ENCODE measurements at places on chromosomes 3 and 15.

- DNase-seq = no peak
Measured at GRCh38 chr15:36954486-36954885, 145.9 kb downstream of the MEIS2 start.

DNA sequence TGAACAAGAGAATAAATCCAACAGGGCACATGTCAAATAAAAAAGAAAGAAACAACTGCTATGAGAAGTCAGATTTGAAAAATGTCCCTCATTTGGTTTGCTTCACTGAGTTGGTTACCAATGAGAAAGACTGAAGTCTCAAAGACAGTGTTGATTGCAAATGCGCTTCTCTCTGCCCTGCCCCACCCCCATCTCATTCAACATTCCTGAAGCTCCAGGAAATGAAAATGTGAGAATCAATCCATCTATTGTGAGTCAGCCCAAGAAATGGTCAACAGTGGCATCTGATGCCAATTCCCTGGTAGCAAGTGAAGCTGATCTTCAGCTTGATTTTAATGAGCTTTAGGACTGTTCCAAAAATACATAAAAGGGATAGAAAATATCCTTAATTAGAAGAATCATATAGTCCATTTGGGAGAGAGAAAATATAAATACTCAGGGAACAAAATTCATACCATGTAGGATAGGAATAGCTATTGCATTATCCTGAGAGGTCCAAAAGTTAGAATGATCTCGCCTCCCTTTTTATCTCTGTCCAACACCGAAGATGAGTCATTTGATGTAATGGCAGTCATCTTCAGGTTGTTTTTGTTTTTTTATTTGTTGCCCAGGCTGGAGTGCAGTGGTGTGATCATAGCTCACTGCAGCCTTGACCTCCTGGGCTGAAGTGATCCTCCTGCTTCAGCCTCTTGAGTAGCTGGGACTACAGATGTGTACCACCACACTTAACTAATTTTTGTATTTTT is 200.3 kb upstream of the UMPS start:
- DNase-seq = no peak

DNA sequence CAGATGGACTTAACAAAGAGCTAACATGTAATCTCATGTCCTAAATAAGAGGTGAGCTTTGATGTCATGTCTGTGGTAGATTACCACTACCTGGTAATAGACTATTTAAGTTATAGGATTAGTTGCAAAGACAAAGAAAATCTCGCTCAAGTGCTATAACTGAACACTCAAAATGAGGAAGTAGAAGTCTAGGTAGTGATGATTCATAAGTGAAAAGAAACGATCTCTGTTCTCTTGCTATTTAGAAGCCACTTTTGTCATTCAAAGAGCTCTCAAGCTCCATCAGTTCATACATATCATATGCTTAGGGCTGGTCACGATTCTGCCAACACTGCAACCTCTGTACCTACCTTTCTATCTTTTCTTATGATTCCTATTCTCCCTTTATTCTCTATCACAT is 110.9 kb downstream of the EDEM1 start:
- DNase-seq = no peak

DNA sequence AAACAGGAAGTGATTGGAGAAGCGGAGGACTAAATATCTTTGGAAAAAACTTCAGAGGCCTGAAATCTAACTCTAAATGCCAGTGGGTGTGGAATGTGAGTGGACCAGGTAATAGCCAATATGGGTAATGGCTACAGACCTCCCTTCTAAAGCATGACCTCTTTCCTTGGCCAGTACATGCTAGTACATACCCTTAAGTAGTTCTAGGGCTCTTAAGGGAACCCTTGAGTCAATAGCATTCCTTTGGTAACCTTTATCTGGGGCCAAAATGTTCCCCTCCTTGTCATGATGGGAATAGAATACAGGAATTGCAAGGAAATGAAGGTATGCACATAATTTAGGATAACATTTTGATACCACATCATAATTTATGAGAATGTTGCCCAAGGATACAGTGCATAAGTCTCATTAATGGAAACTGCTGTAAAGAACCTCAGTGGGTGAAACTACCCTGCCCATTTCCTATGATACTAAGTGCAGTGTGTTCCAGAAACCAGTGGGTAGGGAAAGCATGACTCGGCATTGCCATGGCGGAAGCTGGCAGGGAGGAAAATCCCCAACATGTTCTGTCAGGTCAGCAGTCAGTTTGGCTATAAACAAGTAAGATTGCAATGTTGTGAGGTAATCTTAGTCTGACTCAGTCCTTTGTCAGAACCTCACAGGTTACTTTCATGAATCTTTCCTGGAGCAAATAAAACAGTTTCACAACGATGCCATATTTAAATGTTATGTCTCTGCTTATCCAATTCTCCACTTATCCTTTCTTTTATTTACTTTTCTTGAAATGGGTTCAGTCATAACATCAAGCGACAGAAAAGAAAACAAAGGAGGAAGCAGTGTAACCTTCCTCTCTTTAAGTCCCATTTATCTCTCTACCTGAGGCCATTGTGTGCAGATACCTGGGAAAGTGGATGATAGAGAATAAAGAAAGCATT is 23.5 kb upstream of the RAP2B start:
- peak; percentile 3 for DNase-seq

DNA sequence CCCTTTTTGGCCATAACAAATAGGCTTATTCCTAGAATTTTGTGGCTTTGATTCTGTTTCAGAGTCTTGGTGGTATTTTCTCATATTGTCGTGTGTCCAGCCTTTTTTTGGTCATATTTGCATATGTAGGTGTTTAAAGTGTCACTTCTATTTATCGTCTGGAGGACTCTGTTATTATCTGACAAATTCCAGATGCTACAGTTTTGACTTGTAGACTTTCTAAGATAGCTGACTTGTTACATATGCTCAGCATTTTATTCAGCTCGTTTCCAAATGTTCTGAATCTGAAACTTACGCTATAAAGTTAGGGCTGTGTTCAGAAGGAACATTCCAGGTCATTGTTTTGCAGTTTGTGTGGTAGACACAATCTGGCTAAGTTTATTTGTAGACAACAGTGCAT is 1.9 kb downstream of the PPP4R2 start:
- DNase-seq = no peak

Measured in CD4-positive, alpha-beta T cell treated with Interleukin-6 at 100 ng/mL for 8 hours (primary cell).